ENCODE measurements at places on chromosomes 13 and 19.

DNA sequence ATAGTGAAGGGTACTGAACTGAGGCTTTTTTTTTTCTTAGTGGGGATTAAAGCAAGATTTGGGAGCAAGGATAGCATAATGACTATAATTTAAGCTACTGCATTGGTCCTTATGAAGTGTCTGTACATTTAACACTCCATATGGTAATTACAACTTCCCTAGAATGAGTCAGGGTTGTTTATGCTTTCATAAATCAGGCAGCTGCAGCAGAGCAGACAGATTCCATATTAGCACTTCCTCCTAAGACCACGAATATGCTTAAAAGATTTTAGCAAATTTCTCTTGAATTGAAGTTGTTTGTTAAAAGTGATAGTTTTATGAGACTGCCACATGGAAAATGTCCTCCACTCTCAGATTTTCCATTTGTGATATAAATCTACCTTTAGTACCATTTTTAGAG lies 401.1 kb upstream of the SPRY2 start:
- no peak for DNase-seq

DNA sequence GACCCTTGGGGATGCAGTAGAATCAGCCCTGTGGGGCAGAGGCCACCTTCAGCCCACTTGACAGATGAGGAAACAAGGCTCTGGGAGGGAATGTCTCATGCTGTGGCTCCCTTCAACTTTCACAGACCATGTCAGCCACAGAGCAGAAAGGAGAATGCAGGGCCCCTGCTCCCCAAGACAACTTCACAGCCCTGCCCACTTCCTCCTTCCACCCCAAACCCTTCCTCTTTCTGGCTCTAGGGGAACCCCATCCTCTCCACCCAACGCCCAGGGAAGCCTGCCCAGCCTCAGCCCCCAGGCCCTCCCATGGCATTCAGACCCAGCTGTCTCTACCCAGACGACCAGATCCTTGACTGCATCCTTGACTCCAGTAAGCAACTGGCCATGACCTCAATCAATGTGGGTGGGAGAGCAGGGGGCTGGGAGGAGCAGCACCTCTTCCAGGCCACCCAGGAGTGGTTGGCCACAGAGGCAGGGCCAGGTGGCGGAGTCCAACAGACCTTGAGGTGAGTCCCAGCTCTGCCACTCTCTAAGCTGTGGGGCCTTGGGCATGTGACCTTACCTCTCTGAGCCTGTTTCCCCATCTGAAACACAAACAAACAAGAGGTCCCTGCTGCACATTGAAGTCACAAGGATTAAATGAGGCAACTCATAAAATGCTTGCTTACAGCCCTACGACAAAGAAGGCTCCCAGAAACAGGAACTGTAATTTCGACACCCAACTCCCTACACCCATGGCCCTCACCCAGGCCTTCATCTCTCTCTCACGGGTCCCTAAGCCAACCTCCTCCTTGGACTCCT lies 15.8 kb downstream of the DEDD2 start:
- no peak for DNase-seq

GRCh38 chr19:45650722-45651121 lies 11.5 kb upstream of the EML2 start:
- DNase-seq, result no peak

GRCh38 chr13:80030491-80030890 lies 310.4 kb downstream of the SPRY2 start:
- DNase-seq, result no peak

DNA sequence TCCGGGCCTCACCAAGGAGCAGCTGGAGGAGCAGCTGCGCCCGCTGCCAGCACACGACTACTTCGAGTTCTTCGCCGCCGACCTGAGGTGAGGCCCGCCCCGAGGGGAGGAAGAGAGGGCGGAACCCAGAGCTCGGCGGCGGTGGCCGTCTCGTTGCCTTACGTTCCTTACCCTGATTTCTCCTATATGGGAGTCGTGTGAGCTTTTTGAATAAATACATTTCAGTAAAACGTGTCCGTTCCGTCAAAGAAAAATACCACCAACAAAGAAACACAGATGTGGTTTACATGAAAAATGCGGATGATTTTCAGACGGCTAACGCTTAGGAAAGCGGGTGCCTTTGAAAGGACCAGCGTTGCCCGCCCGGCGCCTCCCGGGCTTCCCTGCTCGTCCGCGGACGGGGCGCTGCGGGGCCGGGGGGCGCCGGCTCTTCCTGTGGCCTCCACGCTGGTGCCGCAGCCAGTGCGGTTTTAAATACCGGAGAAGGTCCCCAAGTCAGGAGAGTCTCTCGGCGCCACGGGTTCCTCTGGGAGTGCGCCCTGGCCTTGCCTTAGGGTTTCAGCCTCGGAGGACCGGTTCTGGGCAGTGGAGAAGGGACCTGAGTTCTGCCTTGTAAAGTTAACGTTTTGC lies 755 bp downstream of the UPF3A start:
- DNase-seq, result peak; percentile 59

DNA sequence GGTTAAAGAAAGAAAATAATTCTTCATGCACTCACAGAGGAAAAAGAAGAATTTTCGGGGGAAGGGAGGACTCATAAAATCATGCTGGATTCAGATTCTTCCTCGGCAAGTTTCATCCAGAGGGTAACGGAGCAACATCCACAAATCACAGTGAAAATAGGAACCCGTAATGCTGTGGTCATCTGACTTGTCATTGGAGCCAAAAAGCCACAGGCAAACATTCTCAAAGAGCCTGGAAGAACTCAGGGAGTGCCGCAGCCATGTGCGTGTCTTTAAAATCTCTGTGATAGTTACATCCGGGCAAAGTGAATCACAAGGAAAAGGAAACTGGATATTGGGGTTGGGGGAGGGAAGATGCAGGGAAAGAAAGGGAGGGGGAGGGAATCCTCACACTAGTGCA lies 33.0 kb upstream of the VSTM2B start:
- no peak for DNase-seq

All from tibial nerve (tissue), 4 donors.